ENCODE measurements at places on chromosomes 3 and 15.

GRCh38 chr3:63635186-63635585, 17.3 kb upstream of the SNTN start:
- no peak for DNase-seq

- no peak for DNase-seq
Measured at GRCh38 chr3:46293035-46293724, 50.9 kb downstream of the CCR3 start.

- no peak for DNase-seq
Measured at GRCh38 chr15:37058316-37058985, 41.9 kb downstream of the MEIS2 start.

- DNase-seq, result no peak
Measured at GRCh38 chr3:23263796-23264195, 60.7 kb downstream of the UBE2E2 start.

GRCh38 chr3:44280631-44281030, 38.9 kb downstream of the TOPAZ1 start:
- DNase-seq, result no peak

Data from stimulated activated CD4-positive, alpha-beta T cell treated with anti-CD3 and anti-CD28 coated beads, TNF-alpha, amount 100 ng/mL, for 1 hour (primary cell).